HEK293T (cell line): ENCODE measurements at places on chromosomes 3 and 15.
A peak's percentile ranks its signal among the peaks of the same experiment; 100 is the strongest.

GRCh38 chr3:31180274-31180673, 285.8 kb upstream of the GADL1 start:
- DNase-seq: no peak

- no peak for DNase-seq
Measured at GRCh38 chr15:40787991-40788390, 18.2 kb downstream of the C15orf62 start.

DNA sequence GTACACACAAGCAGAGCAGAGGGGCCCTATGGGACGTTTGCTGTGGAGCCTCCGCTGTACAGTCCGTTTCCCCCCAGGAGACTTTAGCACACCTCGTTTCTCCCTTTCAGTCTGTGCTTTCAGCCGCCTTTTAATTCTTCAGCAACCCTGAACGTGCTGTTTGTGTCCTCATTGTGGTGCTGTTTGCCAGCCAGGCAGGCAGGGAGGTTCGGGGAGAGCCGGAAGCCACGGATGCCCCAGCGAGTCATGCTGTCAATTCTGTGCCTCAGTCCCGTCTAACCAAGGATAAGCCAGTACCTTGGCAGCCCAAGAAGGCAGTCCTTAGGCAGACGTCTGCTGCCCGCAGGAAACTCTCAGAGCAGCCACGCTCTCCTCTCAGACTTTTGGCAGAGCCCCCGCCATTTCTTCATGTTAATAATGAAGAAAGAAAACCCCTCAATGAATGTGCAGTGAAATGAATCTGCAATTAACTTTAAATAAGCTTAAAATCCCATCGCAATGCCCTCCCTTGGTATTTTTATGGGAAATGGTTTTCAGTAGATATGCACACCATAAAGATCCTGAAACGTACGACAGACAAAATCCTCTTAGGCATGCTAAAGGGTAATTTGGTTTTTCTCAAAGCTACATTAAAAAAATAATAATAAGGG, 158.6 kb downstream of the UACA start:
- DNase-seq: no peak

GRCh38 chr3:147422601-147423536, 13.7 kb downstream of the ZIC1 start:
- no peak for DNase-seq

GRCh38 chr15:32053719-32054118, 23.4 kb downstream of the CHRNA7 start:
- DNase-seq: no peak

DNA sequence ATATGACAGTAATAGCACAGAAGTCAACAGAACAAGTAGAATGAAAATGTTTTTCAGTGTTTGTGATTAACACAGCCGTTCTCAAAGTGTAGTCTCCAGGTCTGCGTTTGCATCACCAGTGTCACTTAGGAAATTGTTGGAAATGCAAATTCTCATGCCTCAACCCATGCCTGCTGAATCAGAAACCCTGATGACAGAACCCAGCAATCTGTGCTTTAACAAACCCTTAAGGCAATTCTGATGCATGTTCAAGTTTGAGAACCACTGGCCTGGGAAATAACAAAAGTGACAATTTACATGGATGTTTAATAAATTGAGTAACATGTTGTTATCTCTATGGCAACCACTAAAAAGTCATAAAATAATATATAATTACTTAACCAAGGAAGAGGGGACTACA, 103.1 kb upstream of the ATP11B start:
- DNase-seq: no peak

- DNase-seq: no peak
Measured at GRCh38 chr3:183880121-183880520, 4.6 kb downstream of the PARL start.

GRCh38 chr3:39812537-39812936, 3.1 kb downstream of the MYRIP start:
- no peak for DNase-seq

GRCh38 chr3:184380185-184380626, 352 bp downstream of the CHRD start:
- DNase-seq: peak; percentile 62

DNA sequence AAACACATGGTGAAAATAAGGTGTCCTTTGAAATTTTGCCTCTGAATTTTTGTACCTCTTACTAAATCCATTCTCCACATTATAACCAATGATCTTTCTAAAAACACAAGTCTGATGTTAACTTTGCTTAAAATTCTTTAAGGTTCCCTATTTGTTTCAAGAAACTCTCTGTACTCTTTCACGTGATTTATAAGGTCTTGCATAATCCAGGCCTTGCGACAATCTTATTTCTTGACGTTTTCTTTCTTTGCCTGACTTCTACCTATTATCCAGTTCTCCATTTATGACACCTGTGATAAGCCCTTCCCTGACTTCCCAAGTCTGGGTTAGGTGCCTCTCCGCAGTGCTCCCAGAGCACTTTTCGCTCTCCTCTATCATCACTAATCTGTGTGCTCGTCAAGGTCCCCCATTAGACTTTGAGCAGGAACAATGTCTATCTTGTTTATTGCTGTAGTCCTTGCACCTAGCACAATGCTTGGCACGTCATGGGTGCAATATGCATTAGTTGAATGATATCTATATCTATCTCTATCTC, 24.3 kb upstream of the KPNA1 start:
- no peak for DNase-seq

- DNase-seq: no peak
Measured at GRCh38 chr15:58994906-58995453, 7.5 kb downstream of the RNF111 start.

DNA sequence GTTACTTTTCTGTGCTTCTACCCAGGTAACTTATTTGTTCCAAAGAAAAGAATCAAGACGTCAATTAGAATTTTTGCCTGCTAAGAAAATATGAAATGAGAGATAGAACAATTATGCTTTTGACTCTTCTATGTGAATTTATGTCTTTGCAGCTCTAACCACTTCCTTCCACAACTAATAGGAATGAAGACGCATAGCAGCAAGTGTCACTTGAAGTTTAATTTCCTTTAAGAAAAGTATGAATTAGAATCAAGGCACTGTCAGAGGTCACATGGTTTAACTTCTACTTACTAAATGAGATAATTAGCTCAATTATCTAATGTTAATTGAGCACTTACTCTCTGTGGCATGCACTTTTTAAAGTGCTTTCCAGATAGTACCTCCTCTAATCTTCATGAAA, 3.3 kb downstream of the WDR49 start:
- no peak for DNase-seq
